ENCODE measurements at places on chromosomes 6 and 20. TPM values are rescaled to one million over a fixed set of nuclear protein-coding genes. Genes with fewer than 3 reads are reported as not detected.

Gene PRPH2
- 0.21 TPM for polyA plus RNA-seq

Gene KCNQ5
- polyA plus RNA-seq, result 0.68 TPM

Gene TGM2
- polyA plus RNA-seq, result 0.45 TPM

Gene UQCC2
- polyA plus RNA-seq, result 450 TPM

Data from GM23338 (cell line).